NCI-H774 (cell line): ENCODE measurements at places on chromosomes 4 and X.

DNA sequence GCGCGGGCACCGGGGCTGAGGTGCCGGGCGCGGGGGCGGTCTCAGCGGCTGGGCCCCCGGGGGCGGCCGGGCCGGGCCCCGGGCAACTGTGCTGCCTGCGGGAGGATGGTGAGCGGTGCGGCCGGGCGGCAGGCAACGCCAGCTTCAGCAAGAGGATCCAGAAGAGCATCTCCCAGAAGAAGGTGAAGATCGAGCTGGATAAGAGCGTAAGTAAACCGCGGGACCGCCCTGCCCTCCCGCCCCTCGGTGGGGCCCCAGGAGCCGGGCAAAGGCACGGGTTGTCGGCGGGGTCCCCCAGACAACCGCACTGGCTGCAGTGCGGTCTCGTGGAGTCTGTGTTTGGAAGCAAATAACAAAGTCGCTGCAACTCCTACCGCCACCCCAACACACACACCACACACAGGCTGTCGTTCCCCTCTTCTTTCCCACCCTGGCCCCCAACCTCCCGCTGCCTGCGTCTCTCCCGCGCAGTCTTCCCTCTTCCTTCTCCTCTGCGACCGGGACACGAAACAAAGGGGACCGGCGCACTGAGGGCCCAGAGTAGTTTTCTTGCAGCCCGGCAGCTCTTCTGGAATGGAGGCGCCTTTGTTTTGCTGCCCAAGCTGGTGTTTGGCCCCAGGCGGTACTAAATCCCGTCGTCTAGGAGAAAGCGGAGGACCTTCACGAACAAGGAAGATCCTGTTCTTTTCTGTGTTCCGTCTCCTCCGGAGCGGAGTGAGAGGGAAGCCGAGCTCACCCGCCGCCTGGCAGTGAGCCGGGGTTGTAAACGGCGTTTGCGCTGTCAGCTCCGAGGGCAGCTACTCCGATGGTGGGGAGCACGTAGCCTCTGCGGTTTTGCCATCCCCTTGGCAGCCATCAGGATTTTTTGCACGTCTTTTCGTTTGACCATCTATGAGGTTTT, 788 bp downstream of the SAP30 start:
- no peak for DNase-seq

DNA sequence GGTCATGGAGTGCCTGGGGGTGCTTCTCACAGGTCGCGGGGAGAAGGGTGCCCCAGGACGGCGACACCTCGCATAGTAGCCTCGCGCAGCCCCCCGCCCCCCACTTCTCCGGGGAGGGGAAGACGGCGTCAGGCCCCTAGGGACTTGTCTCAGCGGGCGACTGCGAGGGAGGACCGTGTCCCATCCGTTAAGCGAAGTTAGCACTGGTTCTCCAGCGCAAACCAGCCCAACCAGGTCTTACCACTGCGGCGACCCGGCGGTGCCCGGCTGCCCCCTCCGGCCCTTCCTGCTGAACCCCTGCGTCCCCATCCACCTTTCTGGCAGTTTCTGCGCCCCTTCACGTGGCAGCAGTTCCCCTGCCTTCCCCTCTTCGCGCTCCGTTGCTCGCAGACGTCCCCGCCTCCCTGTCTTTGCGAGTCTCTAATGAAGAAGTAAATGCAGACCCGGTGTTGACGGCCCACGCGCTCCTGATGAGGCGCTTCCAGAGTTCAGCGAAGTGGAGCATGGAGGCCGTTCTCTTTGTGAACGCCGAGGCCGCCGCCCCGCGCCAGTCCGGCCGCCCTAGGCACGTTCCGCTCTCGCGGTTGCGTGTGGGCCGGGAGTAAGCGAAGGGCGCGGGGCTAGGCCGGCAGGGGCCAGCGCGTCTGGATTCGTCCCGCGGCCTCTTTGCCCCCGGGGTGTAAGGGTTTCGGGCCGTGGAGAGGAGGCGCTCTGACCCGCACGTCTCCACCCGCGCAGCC, 3.0 kb downstream of the SLIT2 start:
- DNase-seq, result no peak

DNA sequence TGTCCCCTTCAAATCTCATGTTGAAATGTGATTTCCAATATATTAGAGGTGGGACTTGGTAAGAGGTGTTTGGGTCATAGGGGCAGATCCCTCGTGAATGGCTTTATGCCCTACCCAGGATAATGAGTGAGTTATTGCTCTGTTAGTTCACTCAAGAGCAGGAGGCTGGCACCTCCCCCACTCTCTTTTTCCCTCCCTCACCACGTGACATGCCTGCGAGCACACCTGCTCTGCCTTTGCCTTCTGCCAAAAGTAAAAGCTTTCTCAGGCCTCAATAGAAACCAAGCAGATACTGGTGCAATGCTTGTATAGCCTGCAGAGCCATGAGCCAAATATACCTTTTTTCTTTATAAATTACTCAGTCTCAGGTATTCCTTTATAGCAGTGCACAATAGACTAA, 286.3 kb upstream of the UGT8 start:
- DNase-seq, result peak; percentile 9

GRCh38 chrX:96843566-96843965, 40.1 kb upstream of the RPA4 start:
- no peak for DNase-seq

GRCh38 chr4:158411269-158411668, 110.4 kb upstream of the RXFP1 start:
- DNase-seq, result no peak
